NCI-H510A treated with DMSO at 0.1 percent for 48 hours (cell line): ENCODE measurements at places on chromosomes 7 and 10.

DNA sequence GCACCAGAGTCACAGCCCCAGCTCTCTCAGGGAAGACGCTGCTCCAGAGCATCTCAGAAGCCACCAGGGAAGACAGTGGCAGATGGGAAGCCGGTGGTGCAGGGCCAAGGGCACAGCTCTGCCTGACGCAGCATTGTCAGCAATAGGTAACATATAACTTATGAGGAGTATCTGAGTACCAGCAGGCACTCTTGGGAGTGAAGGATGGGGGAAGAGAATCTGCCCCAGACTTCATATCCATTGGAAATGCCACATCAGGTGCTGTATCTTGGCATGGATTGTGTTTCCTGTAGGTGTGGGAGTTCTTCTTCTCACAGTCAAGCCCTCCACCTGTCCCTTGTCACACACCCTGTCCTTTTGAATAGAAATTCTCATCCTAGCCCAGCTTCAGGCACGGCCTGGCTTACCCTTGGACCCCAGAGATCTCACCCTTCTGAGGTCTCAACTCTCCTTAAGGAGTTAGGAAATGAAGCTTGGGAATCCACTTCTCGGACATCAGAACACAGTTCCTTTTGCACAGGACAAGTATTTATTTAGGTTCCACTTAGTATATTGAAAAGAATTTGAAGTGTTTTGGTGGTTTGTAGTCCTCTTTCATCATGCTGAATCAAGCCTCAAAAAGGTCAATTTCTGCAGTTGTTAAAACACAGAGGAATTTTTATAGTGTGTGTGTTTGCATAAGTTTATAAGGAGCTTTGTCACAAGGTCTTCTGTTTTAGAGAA, 9.9 kb downstream of the EPDR1 start:
- DNase-seq: no peak

- peak; percentile 7 for DNase-seq
These were observed 112.0 kb upstream of the MKX start for GRCh38 chr10:27857616-27858015.

DNA sequence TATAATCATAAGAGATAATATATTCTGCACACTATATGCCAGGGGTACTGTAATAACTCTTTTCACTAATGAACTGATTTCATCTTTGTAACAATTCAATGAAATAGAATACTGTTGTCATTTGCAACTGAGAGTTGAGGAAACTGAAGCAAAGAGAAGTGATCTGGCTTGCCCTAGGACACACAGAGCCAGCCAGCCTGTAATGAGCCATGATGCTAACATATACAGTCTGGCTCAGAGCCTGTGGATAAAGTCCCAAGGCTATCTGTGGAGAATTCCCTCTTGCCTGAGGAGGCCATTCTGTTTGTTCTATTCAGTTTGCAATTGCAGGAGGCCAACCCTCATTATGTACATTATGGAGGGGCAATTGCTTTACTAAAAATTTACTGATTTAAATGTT, 241.3 kb downstream of the CXCL12 start:
- DNase-seq: no peak

GRCh38 chr10:85100495-85100894, 772.1 kb downstream of the CCSER2 start:
- no peak for DNase-seq

DNA sequence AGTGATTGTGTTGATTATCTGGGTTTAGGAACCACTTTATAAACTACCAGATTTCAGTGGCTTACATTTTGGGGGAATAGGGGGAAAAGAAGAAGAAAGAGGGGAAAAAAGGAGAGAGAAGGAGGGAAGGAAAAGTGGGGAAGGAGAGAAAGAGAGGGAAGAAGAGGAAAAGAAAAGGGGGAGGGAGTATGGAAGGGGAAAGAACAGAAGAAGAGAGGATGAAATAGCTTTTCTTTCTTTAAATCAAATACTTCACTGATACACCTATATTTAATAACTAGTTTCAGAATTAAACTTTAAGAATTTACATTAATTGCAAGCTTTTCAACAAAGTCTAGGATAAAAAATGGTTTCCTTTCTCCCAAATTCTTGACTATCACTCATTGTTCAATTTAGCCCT, 289.6 kb downstream of the SDHAF3 start:
- no peak for DNase-seq

DNA sequence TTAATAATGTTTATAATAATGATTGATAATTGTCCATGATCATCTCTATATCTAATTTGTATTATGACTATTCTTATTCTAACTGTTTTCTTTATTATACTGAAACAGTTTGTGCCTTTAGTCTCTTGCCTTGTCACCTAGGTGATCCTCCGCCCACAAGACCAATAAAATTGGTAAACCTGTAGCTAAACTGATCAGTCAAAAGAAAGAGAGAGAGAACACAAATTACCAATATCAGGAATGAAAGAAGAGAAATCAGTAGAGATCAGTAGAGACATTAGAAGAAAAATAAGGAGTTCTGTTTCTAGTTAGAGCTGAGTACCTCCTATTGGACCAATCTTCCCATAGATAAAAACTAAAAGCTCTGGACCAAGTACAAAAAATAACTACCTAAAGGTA, 6.1 kb upstream of the COA1 start:
- no peak for DNase-seq

- DNase-seq: no peak
These were observed 162.5 kb downstream of the LRMDA start for GRCh38 chr10:75593692-75594556.
